Nucleus accumbens (tissue), 56 donors: ENCODE measurements at places on chromosomes 13 and 19.

GRCh38 chr13:81001828-81002385 is 661.0 kb upstream of the SPRY2 start:
- no peak for DNase-seq

DNA sequence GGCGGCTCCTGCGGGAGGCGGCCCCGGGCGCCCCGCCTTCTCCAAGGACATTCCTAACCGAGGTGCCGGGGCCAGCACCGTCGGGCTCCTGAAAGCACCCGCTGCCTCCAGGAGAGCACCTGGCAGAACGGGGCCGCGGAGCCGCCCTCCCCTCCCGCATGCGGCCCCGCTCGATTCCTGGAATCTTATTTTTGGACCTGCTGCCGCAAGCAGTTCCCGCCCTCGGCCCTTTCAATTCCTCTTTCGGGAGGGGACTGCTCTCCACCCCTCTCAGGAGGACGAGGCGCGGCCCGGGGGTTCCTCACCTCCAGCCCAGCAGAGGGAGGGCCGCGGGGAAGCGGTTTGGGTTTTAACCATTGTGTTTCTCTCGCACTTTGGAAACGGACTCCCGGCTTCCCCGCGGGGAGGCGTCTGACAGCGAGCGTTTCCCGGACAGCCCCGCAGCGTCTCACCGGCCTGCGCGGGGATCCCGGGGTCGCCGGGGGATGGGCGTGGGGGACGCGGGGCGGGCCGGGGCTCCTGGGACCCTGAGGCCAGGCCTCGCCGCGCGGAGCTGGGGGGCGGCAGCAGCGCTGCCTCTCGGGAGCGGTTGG is 849 bp downstream of the GAS6 start:
- no peak for DNase-seq

GRCh38 chr19:31340042-31341025 is 8.9 kb downstream of the TSHZ3 start:
- DNase-seq: no peak

- no peak for DNase-seq
Observed at GRCh38 chr19:39846678-39847486, 703 bp upstream of the FBL start.

DNA sequence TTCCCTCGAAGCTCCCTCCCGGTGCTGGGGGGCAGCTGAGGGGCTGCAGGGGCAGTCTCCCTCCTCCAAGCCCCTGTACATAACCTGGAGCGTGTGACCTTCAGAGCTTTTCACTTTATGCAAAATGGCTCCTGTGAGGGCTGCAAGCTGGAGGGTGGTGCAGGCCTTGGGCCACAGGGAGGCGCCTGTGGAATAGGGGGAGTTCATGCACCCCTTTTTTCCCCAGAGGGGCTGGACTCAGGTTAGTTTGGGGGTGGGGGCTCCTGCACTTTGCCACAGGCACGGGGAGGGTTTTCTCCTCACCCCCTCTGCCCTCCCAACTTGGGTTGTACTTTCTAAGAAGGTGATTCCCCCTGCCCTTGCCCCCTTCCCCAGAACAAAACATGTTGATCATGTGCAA is 6.6 kb upstream of the PRR19 start:
- no peak for DNase-seq

GRCh38 chr13:24661713-24662112 is 18.5 kb upstream of the ATP12A start:
- DNase-seq: no peak

- no peak for DNase-seq
Observed at GRCh38 chr13:109211616-109212015, 574.8 kb downstream of the IRS2 start.

DNA sequence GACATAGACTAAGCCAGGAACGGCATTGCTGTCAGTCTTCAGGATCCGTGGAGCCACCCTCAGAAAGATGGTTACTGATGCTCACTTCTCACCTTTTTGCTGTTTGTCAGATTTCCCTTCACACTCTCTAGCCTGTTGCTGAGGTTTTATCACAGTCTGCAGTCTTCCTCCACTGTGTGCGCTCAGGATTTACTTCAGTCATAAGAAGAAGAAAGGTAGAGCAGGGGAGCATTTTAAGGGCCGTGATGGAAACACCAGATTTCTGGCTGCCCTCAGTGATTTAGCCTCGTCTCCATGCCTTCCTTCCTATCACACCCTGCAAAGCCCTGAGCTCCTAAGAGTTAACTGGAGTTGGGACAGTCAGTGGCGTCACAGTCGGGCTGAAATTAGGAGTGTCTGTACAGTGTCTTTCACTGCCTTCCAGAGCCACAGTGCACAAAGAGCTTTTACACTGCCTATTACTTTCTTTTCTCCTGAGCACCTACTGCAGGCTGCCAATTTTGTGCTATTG is 60.0 kb upstream of the GPR183 start:
- no peak for DNase-seq

- no peak for DNase-seq
Observed at GRCh38 chr19:50739132-50739913, 16.2 kb downstream of the CLEC11A start.

GRCh38 chr19:10112037-10112761 is 706 bp downstream of the P2RY11 start:
- no peak for DNase-seq

GRCh38 chr19:47232422-47233211 is 1.6 kb upstream of the BBC3 start:
- no peak for DNase-seq

- peak; percentile 8 for DNase-seq
Observed at GRCh38 chr19:11203194-11204075, 6.1 kb upstream of the KANK2 start.

DNA sequence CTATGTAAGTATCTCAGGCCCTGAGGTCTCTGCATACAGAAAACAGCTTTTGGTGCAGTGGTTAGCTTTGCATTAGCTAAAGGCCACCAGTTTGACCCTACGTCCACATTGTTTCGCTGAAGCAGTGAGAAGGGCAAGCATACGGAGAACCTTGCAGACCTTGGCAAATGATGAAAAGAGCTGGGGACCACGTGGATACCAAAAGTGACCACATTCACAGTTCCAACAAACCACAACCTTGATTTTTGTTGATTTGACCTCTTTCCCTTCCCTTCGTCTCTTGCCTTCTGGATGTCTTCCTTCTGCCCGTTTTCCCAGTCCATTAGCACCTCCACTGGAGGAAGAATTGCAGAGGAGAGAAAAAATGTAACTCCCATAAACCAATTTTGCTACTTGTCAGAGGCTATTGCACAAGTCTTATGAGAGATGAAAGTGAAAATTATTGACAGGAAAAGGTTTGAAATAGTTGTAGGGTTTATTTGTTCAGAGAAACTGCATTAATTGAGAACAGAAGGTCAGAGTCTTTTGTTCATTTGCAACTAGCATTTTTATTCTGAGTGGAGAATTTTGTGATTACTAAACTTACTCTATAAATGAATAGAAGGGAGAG is 293.9 kb upstream of the HTR2A start:
- DNase-seq: no peak

- no peak for DNase-seq
Observed at GRCh38 chr19:10690341-10690781, 10.9 kb upstream of the QTRT1 start.

- no peak for DNase-seq
Observed at GRCh38 chr19:32750441-32751055, 31.0 kb downstream of the TDRD12 start.

GRCh38 chr13:100564444-100565223 is 24.0 kb downstream of the GGACT start:
- no peak for DNase-seq

GRCh38 chr13:40657951-40658350 is 8.5 kb downstream of the FOXO1 start:
- DNase-seq: no peak

GRCh38 chr13:98200211-98200878 is 23.3 kb upstream of the RNF113B start:
- DNase-seq: no peak

DNA sequence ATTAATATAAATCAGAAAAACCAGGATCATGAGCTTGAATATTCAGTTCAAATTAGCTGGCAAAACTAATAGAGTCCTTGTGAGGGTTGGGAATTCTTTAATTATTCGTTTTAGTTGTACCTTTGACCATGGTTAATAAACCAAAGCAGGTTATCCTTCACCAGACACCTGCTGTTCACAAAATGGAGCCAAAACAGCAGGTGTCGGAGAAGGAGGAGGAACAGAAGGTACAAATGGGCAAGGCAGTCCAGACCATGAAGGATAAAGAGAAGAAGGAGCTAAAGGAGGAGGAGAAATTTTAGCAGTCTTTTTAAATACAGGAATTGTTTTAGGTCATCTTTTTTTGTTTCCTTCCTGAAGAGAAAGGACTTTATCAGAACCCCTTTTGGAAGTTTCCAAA is 106.1 kb downstream of the NHLRC3 start:
- no peak for DNase-seq

DNA sequence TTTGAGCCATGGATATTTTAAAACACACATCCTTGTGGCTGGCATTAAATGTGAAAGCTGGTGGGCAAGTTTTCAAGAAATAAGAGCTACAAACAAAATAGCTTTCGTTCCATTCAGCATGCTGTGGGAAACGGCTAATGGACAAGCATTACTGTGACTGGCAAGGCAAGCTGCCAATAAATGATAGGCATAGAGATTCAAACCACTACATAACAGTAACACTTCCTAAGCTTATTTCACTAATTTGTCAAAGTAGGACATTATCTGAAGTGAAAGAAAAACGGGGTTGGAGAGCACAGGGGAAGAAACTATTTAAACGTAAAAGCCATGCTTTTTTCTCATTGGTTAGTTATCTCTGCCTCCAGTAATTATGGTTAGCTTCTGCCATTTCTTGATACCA is 26.0 kb downstream of the OBI1 start:
- DNase-seq: no peak

- DNase-seq: no peak
Observed at GRCh38 chr19:34540811-34541557, 59.4 kb downstream of the WTIP start.

- no peak for DNase-seq
Observed at GRCh38 chr13:105918842-105919741, 616.4 kb downstream of the EFNB2 start.

- DNase-seq: no peak
Observed at GRCh38 chr13:63843766-63844699, 2428.4 kb upstream of the PCDH20 start.

DNA sequence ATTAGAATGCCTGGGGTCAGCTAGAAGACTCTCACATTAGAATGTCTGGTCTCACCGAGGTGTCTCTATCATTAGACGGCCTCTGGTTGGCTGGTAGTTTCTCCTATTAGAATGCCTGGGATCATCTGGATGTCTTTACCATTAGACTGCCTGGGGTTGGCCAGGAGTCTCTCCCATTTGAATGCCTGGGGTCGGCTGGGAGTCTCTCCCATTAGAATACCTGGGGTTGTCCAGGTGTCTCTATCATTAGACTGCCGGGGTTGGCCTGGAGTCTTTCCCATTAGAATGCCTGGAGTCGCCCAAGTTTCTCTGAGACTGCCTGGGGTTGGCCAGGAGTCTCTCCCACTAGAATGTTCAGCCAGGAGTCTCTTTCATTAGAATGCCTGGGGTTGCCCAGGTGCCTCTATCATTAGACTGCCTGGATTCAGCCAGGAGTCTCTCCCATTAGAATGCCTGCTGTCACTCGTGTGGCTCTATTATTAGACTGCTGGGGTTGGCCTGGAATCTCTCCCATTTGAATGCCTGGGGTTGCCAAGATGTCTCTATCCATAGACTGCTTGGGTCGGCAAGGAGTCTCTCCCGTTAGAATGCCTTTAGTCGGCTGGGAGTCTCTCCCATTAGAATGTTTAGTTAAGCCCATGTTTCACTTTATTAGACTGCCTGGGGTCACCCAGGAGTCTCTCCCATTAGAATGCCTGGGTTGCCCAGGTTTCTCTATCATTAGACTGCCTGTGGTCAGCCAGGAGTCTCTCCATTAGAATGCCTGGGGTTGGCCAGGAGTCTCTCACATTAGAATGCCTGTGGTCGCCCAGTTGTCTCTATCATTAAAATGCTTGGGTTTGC is 1467.8 kb downstream of the UQCRFS1 start:
- no peak for DNase-seq

DNA sequence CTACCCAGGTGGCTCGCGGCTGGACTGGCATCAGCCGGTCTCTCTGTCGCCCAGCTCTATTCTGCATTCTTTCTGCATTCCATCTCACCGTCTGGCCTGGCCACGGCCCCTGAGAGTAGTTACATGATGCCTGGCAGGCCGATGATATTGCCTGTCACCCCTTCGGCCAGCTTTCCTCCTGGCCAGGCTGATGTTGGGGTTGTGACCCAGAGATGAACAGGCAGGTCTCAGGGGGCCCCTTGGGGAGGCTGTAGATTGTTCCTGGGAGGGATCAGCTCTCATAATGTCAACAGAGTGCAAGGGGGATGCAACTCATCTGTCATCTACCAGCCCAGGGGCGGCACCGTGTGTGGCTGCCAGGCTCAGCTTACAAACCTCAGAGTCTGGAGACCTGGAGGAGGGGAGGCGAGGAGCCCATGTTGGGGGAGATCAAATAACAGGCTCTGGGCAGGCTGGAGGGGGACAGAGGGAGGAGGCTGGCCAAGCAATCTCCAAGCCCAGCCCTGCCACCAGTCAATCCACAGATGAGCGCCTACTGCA is 13.6 kb upstream of the FBXO17 start:
- no peak for DNase-seq

DNA sequence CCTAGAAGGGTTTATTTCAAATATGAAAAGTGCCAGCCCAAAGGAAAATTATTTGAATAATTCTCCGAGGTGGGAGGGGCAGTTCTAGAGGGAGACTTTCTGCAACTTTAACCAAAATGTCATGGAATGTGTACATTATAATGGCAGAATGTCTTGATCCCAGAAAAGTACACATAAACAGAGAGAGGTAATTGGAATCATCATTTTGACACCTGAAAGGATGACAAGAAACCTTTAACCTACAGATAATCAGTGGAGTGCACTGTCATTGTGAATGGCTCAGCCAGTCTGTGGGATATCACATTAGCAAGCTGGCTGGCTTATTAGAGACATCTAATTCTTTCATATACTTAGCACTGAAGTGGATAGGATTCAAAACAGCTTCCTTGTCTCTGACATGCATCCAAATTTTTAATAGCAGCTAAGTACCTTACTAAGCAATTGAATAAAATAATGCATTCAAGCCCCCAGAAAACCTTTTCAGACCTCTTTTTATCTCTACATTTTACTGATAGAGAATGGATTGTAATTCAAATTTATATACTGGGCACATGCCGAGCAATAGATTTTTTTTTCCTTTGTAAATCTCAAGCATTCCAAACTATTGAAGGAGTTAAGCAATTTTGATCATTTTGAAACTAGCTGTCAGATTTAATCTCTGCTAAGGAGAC is 468.6 kb downstream of the COG6 start:
- no peak for DNase-seq

- peak; percentile 16 for DNase-seq
Observed at GRCh38 chr13:78102121-78102677, 183.6 kb upstream of the EDNRB start.

DNA sequence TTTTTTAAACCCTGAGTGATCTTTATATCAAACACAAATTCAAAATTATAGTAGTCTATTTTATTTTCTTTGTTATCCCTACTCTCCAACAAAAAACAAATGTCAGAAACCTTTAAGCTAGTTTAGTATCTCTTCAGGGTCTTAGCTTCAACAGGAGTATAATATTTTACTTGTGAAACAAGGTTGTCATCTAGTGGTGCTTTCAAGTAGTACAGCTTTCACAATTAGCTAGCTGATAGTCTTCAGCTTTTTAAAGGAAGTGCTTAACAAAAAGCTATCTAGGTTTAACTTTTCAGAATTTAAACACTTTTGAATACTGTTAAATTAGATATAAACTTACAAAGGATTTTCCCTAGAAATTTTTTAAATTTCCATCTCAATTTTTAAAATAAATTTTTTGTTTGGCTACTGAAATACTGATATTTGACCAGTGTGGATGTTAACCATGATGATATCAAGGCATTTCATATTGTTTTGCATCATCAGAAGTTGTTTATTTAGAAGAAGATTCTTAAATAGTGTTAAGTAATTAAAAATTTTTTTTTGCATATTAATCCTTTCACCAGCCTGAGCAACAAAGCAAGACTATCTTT is 34.2 kb downstream of the TDRD3 start:
- DNase-seq: no peak
